ENCODE measurements at places on chromosomes 3 and 15.

GRCh38 chr15:83063551-83063950, 3.5 kb downstream of the BTBD1 start:
- no peak for DNase-seq

GRCh38 chr3:108985844-108986243, 32.2 kb upstream of the GUCA1C start:
- DNase-seq = no peak

DNA sequence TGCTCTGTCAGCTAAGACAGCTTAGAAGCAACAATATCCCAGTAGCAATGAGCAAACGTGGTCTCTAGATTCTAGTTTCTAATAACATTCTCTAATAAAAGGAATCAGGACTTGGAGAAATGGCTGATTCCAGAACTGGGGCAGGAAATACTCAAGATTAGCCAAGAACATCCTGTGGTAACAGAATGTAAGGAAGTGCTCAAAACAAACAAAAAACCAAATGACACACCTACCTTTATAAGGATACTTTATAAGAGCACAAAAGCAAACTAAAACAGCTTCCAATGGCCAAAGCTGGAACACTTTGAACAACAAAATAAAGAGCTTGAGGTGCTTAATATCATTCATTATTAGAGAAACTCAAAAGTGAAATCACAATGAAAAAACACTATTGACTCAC, 33.1 kb upstream of the EIF5A2 start:
- DNase-seq = no peak

DNA sequence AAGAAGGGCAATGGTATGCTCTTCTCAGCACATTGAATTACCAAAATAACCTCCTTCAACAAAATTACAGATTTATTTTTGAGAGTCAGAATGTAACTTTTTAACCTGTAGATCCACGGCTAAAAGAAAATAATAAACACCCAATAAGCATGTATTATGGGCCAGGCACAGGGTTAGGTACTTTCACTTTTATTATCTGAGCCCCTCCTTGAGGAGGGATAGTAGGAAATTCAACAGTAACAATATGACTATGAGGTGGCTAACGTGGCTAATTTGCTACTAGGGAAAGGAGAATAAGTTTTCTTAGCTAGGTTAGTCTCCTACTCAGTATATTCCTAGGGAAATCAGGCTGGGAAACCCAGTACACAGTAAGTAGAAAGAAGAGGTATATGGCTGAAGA, 306.9 kb downstream of the GAP43 start:
- DNase-seq = no peak

- DNase-seq = no peak
Observed at GRCh38 chr3:73451301-73451944, 173.3 kb downstream of the PDZRN3 start.

- DNase-seq = no peak
Observed at GRCh38 chr3:10234526-10235230, 13.6 kb upstream of the TATDN2 start.

GRCh38 chr15:74614744-74615507, 710 bp upstream of the CLK3 start:
- no peak for DNase-seq

GRCh38 chr3:171733561-171733960, 76.7 kb downstream of the PLD1 start:
- DNase-seq = no peak

GRCh38 chr3:78507196-78507984, 1260.4 kb downstream of the ROBO1 start:
- DNase-seq = peak; percentile 61

- no peak for DNase-seq
Observed at GRCh38 chr15:46413799-46414198, 779.0 kb downstream of the SQOR start.

DNA sequence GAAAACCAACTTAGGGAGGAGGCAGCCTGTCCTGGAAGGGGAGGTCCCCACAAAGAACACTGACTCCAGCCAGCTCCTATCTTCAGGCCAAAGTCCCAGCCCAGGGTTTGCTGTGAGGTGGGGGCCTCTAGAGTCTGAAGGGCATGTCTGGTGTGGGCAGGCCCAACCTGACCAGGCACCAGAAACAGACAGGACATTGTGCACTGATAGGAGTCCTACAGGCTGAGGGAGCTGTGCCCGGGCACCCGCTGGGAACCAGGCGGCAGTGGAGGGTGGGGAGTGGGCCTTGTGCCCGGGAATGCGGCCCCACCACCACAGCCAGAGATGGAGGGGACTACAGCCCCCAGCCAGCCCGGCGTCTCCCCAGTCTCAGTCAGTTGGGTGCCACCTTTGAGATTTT, 161.4 kb downstream of the WNT7A start:
- DNase-seq = no peak

GRCh38 chr3:183178833-183179549, 16.5 kb upstream of the LAMP3 start:
- no peak for DNase-seq

- DNase-seq = no peak
Observed at GRCh38 chr3:108091498-108092250, 843 bp upstream of the CD47 start.

DNA sequence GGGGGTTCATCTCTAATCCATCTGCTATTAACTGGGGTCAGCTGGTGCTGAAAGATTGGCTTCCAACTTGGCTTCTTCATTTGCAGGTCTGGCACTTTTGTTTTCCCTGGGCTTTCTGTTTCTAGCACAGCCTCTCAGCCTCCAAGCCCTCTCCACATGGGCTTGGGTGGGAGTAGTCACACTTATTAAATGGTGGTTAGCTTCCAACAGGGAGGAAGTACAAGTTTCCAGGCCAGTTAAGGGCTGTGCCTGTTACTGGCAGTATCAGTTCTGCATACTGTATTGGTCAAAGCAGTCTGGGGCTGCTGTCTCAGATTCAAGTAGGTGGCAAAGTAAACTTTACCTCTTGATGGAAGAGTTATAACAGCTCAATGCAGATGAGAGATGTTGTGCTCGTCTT, 627.1 kb upstream of the CCDC54 start:
- DNase-seq = no peak

- no peak for DNase-seq
Observed at GRCh38 chr3:102415553-102415952, 19.3 kb upstream of the ZPLD1 start.

DNA sequence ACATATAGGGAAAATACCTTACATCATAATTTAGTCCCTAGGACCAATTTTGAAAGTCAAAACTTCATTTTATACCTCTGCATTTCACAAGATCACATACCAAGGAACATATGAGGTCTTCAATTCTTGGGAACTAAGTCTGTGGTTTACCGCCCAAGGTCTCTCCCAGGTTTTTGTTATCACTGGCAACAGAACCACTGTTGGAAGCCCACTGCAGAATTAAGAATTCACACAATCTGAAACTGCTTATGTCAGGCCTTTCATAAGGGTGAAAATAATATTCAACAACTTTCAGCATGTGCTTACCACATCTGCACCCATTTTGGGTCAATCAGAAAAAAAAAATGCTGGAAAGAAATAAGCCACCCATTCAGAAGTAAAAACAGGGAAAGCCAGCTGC, 107.2 kb upstream of the MME start:
- no peak for DNase-seq

GRCh38 chr3:126927846-126928245, 55.1 kb upstream of the PLXNA1 start:
- no peak for DNase-seq

- DNase-seq = no peak
Observed at GRCh38 chr15:57082054-57082728, 163.7 kb downstream of the TCF12 start.

DNA sequence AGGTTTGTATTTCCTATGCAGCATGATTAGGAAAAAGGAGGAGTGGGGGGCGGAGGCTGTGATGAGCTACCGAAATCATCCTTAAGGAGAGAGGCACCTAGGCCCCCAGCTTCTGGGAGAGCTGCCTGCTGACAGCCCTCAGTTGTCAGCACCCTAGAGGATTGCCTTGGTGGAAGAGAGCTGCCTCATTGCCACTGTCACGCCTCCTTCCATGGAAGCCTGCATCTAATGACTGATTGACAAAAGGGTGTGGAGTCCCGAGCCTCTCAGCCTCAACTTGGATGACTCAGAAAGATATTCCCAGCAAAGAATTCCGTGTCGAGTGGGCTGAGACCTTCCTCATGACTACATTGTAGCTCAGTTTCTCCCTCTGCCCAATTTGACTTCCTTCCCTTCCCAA, 320.4 kb upstream of the PROK2 start:
- DNase-seq = no peak

GRCh38 chr3:29649815-29650547, 369.1 kb downstream of the RBMS3 start:
- no peak for DNase-seq

GRCh38 chr3:141388823-141389621, 20.7 kb downstream of the ZBTB38 start:
- DNase-seq = no peak

DNA sequence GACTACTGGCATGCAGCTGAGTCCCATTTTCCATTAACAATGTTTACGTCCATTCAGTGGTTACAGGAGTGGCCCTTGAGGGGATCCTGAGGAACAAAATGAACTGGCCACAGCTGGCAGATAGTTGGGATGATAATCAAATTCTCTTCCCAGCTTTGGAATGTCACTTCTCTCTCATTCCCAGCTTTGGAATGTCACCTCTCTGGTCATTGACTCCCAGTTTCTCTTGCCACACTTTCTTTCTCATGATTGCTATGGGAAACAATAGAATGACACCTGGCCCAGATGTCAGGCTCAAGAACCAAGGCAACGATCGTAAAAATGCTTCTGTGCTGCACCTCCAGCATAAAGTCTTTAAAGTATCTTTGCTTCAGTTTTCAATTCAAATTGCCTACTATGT, 34.0 kb downstream of the ATP13A4 start:
- no peak for DNase-seq

- DNase-seq = no peak
Observed at GRCh38 chr15:96200357-96200967, 130.0 kb upstream of the NR2F2 start.

GRCh38 chr3:107990926-107991325, 99.9 kb downstream of the CD47 start:
- DNase-seq = no peak

DNA sequence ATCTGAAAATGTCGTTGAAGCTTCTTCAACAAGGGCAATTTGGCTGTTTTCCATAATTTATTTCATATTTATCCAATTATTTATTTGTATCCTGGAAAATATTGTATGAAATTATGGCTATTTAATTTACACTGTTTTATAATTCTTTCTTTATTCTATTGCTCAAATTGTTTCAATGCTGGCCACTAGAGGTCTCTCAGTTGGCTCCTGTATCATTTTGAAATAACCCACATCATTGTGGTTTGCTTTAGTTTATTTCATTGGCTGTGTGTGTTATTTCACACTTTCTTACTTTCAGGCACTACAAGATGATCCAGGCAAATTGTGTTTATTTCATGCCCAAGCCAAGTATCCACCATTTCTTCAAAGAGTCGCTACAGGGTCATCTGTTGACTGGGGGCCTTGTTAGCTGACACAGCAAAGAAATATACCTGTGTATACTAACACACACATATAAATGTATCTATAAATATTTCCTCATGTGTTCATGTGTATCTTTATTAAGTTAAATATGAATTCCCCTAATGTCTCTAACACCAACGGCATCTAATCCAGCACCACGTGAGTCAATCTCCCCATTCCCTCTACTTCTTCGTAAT, 86.2 kb downstream of the NPAP1 start:
- no peak for DNase-seq

GRCh38 chr3:138768125-138768524, 66.6 kb downstream of the PIK3CB start:
- DNase-seq = no peak

DNA sequence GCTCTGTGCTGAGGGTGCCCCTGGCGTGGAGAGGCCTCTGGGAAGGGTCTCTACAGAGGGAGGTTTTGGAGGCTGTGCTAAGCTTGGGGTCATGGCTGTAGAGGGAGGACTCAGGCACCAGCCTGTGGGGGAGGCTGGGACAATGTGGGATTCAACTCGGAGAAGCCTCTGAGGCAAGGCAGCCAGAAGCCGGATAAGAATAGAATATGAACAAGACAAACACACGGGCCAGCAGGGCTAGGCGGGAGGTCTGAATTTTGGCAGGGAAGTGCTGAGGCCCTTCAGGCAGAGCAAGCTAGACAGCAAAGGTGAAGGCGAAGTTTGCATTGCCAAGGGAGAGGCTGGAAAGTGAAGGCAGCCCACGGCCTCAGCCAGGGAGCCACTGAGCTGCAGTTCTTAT, 612.1 kb upstream of the NR2F2 start:
- no peak for DNase-seq

DNA sequence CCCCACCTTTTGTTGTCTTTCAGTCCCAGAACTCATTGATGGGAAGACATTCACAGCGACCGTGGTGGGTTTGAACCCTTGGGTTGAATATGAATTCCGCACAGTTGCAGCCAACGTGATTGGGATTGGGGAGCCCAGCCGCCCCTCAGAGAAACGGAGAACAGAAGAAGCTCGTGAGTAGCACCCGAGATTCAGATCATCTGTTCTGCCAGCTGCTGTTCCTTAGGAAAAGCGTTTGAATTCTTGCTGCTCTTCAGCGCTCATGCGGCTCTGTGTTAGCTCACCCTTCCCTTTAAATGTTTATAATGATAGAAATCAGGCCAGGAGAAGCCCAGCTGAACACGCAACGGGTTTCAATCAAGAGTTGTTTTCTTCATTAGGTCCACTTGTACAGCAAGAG, 73.0 kb downstream of the IL5RA start:
- no peak for DNase-seq

All from keratinocyte (primary cell).